ENCODE measurements at places on chromosomes 6 and 20.

GRCh38 chr6:110198561-110198960 lies 18.3 kb downstream of the CDC40 start:
- DNase-seq = no peak

DNA sequence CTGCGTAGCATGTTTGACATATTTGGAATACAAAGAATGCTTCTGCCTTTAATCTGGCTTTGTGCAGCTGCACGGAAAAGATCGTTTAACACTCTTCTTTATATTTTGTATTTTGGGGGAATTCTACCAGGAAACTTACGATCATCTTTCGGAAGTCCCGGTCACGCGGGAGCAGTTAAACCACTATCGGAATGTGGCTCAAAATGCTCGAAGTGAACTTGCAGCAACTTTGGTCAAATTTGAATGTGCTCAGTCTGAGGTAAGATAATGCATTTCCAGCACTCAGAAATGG lies 42.3 kb downstream of the CCDC170 start:
- DNase-seq = no peak

DNA sequence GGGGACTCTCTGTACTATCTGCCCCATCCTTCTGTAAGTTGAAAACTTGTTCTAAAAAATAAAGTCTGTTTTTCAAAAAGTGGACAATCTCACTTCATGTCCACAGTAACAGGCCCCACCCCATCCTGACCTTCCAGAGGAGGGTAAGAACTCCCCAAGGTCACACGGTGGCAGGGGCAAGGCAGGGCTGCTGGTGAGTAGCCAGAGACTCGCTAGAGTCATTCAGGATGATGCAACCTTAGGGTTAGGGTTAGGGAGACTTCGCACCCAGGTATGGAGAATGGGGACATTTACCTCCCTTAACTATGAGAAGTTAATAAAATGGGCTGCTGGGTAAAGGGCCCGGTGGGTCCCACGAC lies 15.4 kb downstream of the PEDS1 start:
- no peak for DNase-seq

GRCh38 chr6:116364321-116364720 lies 6.4 kb upstream of the DSE start:
- no peak for DNase-seq

DNA sequence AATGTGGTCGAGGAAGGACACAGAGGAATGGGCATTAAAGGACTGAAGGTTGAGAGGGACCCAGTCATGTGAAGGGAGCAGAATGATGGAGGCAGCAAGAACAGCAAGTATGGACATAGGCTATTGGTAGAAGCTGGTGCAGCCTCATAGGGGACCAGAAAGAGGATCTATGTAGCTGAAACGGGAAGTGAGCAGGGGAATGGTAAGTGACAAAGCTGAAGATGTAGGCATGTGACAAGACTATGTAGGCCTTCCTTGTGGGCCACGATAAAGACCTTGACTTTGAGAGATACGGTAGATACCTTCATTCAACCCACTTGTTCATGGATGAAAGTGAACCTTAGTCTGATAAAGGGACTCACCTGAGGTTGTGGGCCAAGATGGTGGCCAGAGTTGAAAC lies 3.5 kb downstream of the CTNNBL1 start:
- no peak for DNase-seq

GRCh38 chr6:136846046-136846445 lies 23.7 kb downstream of the PEX7 start:
- DNase-seq = peak; percentile 35

Data from NT2/D1 (cell line).